Type B pancreatic cell (in vitro differentiated cells): ENCODE measurements at places on chromosomes 3 and 15. TPM values are rescaled to one million over a fixed set of nuclear protein-coding genes. Genes with fewer than 3 reads are reported as not detected.

Gene KLHL40
- total RNA-seq, result 0.12 TPM in 1 of 2 replicates, not detected in the other

Gene DET1
- 4.4 and 10.7 TPM in 2 replicates for total RNA-seq

Gene SLC51B
- 1.2 and 5.7 TPM in 2 replicates for total RNA-seq

Gene OCA2
- total RNA-seq, result 1.4 and 2.8 TPM in 2 replicates

Gene CCR9
- total RNA-seq, result not detected in 2 replicates

Gene SEC22A
- 15.6 and 21.5 TPM in 2 replicates for total RNA-seq

Gene CALML4
- 8.9 and 9.4 TPM in 2 replicates for total RNA-seq

GRCh38 chr15:63065262-63066221 lies 23.0 kb downstream of the TPM1 start:
- H3K4me3 ChIP-seq, result no peak overlapping the region
- peak overlapping the region; percentile 15 for H3K27ac ChIP-seq
- H3K27me3 ChIP-seq, result no peaks in the 10 kb centered on the region
- H3K4me1 ChIP-seq, result peaks cover 41% of the 10 kb centered on the region
- H3K36me3 ChIP-seq, result peaks cover 65% of the 10 kb centered on the region

GRCh38 chr3:14273901-14274611 lies 95.4 kb downstream of the LSM3 start:
- DNase-seq, result no peak
- H3K4me1 ChIP-seq, result peaks cover 22% of the 10 kb centered on the region
- no peaks in the 10 kb centered on the region for H3K36me3 ChIP-seq
- H3K27me3 ChIP-seq, result no peaks in the 10 kb centered on the region

DNA sequence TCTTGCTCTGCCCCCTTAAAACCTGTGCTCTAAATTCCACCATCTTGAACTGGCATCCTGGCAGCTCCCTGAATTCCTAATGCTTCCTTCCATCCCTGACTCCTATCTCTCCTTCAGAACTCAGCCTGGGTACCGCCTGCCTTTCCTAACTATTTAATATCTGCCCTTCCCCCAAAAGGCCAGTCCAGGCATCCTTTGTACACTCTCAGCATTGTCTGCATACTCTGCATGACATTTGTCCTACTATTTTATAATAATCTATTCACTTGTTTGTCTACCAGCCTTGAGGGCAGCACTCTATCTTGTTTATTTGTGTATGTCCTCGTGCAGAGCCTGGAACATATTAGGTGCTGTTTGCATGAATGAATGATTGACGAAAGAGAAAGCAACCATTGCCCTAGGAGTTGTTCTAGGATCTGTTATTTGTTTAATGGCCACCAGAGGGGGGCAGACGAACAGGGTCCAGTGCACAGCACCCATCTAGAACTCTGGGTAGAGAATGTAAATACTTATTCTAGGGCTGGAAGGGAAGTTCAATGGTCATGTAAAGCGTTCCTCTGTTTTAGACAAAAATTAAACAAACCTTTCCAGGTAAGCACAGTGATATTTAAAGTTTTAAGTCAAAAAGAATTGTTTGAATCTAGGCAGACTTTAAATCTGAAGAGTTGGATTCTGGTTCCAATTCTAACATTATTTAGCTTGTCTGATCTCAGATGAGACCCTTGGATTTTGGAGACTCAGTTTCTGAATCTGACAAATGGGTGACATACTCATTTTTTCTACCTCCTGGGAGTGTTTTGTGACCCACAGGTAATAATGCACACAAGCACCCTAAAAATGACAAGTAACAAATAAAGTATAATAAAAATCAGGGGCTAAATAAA lies 125.8 kb upstream of the GALNT15 start:
- no peaks in the 10 kb centered on the region for H3K36me3 ChIP-seq
- DNase-seq, result no peak
- H3K27me3 ChIP-seq, result no peaks in the 10 kb centered on the region
- H3K4me1 ChIP-seq, result peaks cover 5% of the 10 kb centered on the region
- H3K4me3 ChIP-seq, result no peak overlapping the region
- H3K27ac ChIP-seq, result no peak overlapping the region

DNA sequence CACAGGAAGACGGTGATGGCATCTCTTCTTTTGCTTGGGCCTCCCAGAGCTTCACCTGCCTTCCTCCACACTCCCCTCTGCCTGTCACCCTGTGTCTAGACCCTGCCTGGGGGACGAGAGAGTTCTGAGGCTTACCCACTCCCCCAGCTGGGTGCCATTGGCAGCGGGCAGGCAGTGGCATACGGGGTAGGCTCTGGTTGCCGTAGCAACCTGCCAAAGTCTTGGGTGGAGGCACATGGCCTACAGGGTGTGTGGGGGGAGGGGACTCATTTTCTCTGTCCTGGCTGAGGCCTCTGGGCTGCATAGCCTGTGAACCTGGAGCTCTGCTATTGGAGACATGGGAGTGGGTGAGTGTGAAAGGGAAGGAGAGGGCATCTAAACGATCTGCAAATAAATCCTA lies 4.4 kb downstream of the INSYN1 start:
- DNase-seq, result no peak
- H3K4me1 ChIP-seq, result peaks cover 19% of the 10 kb centered on the region
- peaks cover 44% of the 10 kb centered on the region for H3K27me3 ChIP-seq
- no peak overlapping the region for H3K4me3 ChIP-seq
- H3K36me3 ChIP-seq, result no peaks in the 10 kb centered on the region

DNA sequence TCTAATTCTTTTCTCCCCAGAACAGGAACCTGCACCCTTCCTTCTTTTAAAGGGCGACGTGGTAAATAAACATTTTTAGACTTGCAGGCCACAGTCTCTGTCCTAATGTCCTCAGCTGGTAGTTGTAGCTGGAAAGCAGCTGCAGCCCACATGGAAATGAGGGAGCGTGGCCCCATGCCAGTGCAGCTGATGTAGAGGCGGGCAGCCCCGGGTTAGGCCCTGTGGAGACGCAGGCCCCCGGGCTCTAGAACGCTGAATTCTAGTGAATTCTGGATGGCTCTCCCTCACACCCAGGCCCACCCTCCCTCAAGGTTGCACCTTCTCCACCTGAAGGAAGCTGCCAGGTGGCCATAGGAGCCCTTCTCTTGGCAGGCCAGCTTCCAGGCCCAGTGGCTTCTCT lies 52.3 kb downstream of the PGPEP1L start:
- DNase-seq, result no peak
- no peak overlapping the region for H3K4me3 ChIP-seq
- H3K36me3 ChIP-seq, result peaks cover 6% of the 10 kb centered on the region
- H3K27me3 ChIP-seq, result no peaks in the 10 kb centered on the region

DNA sequence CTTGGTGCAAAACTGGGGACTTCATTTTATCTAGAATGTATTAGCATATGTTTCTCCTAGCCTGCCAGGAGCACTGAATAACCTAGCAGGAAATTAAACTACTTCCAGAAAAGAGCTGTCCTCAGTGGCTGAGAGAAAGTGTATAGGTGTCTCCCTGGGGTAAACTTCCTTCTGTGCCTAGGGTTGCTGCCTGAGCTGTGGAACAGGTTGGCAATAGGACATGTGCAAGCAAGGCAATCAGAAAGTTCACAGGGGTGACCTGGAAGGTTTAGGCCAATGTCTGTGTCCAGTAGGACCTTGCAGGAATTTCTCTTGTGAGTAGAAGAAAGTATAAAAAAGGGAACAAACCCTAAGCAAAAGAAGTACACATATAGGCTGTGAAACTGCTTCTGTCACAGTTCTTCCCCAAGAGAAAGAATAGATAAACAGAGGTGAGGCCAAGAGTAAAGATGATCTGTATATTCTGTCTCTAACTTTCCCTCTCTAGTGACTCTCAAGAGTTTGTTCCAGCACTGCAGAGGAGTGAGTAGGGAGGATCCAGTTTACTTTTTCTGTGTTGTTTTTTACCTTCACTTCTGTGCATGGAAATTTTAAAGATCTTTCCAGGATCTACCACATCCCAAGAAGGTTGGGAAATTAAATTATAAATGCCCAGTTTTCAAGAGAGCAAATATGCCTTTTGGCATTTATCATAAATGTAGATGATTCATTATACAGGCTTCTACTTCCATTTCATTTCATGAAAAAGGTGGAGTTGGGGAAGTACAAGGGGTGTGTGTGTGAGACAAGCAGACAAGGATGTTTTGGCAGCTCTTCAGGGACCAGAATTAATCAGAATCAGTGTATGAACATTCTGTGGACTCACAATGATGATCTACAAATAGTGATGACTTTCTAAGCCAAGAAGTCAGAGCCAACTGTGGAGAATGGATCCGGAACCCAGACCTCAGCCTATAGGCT lies 155.2 kb downstream of the RBPMS2 start:
- H3K4me1 ChIP-seq, result peaks cover 43% of the 10 kb centered on the region
- H3K27me3 ChIP-seq, result no peaks in the 10 kb centered on the region
- peak overlapping the region; percentile 64 for H3K27ac ChIP-seq
- H3K4me3 ChIP-seq, result no peak overlapping the region
- no peak for DNase-seq
